ENCODE measurements at places on chromosomes 3 and 15.

DNA sequence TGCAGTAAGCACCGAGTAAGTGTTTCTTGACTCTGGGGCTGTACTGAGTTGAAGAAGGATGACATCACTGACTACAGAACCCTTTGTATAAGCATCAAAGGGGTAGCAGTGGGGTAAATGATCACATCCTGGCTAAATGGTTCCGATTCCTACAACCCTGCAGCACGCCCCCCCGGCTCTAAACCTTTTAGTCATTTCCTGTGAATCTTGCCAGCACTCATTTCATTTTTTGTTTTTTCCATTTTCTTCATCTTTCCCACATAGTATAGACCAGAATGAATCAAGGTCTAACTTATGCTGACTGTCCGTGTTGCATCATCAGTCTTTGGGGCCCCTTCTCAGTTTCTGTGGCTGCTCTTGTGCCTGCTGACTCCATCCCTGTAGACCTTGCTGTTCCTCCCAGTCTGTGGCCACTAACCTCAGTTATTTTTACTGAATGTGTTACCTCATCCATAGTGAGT, 383.1 kb upstream of the TPRG1 start:
- peak; percentile 55 for DNase-seq

- no peak for DNase-seq
Observed at GRCh38 chr3:27319847-27320526, 49.2 kb downstream of the NEK10 start.

DNA sequence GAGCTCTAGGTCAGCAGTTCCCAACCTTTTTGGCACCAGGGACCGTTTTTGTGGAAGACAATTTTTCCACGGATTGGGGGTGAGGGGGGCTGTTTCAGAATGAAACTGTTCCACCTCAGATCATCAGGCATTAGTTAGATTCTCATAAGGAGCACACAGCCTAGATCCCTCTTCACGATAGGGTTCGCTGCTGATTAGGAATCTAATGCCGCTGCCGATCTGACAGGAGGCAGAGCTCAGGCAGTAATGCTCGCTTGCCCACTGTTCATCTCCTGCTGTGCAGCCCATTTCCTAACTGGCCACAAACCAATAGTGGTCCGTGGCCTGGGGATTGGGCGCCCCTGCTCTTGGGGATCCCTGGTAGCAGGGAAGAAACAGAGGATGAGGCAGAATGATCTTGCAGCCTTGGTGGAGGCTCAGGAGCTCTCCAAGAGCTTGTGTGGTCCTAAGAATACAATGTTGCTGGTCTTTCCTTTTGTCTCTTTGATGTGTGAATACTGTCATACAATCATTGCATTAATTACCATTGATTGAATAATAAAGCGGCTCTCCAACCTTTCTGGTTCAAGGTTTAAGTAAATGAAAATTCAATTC, 183.2 kb downstream of the FNDC3B start:
- no peak for DNase-seq

DNA sequence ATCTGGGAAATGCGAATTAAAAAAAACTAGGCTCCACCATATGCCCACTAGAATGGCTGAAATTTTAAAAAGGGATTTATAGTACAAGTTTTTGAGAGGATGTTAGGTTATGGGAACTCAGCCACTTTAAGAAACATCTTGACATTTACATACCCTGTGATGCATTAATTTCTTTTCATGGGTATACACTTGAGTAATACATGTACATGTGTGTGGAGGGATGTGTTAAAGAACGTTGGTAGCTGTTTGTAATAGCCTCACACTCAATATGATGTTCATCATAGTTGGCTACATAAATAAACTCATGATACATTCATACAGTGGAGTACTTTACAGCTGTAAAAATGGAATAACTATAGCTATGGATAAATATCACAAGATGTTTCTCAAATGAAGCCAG, 40.9 kb downstream of the MEF2A start:
- no peak for DNase-seq

DNA sequence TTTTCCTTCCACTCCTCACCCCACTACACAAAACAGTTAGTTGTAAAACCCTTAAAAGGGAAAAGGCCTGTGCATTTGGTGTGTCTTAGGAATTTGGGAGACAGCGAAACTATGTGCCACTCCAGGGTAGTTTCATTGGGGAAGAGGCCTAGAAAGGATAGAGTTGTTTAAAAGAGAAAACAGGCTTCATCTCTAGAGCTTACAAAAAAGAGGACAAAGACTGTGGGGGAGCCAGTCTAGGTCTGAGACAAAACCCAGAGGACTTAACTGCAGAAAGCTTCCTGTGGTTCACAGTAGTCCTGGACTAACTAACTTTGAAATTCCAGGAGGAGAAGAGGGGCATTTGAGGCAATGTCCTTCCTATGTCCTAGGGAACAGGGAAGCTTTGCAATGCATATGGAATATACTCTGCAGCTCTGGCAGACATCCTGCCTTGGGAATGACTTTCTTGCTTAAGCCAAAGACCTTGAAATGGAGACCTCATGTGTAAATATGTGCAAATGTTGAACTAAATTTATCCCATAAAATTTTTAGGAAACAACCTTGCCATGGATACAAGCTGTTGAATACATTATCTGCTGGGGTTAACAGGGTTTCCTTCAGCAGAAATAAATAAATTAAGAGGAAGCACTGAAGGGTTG, 159.4 kb downstream of the LSAMP start:
- DNase-seq: no peak

- DNase-seq: no peak
Observed at GRCh38 chr3:130341882-130342281, 3.6 kb upstream of the COL6A5 start.

GRCh38 chr3:63964681-63965485, 52.7 kb upstream of the SCAANT1 start:
- no peak for DNase-seq

GRCh38 chr3:115571413-115571812, 51.9 kb upstream of the GAP43 start:
- DNase-seq: no peak

GRCh38 chr15:41115161-41115651, 874 bp downstream of the INO80 start:
- DNase-seq: no peak

GRCh38 chr15:62779899-62780298, 262.6 kb upstream of the TPM1 start:
- no peak for DNase-seq

DNA sequence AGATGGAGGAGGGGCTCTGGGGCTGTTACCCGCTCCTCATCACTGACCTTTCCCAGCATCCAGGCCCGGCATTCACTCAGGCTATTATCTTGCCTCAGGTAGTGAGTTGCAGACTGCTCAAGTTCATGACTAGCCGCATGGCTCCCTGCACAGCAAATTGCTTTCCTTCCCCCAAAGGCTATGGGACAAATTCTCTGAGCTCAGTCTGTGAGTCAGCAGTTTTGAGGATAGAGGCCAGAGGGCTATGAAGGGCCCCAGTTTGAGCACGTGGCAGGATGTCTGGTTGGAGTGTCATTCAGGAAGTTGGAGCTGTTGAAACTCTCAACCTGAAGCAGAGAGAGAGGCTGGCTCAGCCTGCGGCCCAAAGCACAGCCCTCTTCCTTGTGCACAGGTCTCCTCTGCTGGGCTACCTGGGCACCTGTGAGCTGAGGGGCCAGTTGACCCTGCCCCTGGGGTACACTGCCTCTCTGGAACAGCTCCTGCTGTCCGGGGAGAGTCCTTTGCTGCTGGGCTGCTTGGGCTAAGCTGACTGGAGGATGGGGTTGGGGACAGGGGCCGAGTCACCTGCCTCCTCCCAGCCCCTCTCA, 7.9 kb downstream of the FAH start:
- DNase-seq: peak; percentile 15

GRCh38 chr3:33699275-33699674, 18.8 kb downstream of the CLASP2 start:
- no peak for DNase-seq

GRCh38 chr3:31629054-31629453, 96.3 kb downstream of the STT3B start:
- no peak for DNase-seq

- DNase-seq: no peak
Observed at GRCh38 chr3:152334761-152335160, 66.0 kb downstream of the MBNL1 start.

DNA sequence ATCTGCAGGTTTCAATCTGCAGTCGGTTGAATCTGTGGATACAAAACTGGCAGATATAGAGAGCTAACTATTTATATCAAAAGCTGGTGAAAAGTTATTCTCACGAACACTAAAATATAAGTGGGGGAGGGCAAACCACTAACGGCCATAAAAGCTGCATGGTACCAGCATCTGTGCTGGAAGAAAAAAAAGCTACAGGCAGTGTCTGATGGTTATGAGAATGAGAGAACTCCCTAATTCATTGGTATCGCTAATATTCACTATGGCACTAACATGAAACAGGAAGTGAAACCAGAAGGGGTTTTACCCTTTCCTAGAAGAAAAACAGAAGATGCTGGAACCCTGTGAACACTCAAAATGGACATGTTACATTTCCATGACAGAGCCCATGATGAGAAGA, 15.9 kb downstream of the CEP70 start:
- DNase-seq: no peak

DNA sequence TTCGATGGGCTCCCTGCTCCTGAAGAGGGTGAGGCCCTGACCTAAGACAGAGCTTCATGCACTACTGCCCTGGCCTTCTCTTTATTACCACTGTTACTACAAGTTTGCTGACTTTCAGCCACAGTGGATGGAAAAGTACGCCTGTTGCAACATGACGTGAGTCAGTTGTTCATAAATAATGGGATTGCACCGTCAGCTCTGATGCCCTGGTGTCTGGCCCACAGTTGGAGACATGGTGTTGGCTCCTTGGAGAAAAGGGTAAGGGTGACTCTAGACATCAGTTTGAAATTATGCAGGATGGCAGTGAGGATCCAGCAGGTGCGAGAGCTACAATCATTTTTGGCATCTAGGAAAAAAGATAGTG, 5.5 kb downstream of the PAQR5 start:
- no peak for DNase-seq

DNA sequence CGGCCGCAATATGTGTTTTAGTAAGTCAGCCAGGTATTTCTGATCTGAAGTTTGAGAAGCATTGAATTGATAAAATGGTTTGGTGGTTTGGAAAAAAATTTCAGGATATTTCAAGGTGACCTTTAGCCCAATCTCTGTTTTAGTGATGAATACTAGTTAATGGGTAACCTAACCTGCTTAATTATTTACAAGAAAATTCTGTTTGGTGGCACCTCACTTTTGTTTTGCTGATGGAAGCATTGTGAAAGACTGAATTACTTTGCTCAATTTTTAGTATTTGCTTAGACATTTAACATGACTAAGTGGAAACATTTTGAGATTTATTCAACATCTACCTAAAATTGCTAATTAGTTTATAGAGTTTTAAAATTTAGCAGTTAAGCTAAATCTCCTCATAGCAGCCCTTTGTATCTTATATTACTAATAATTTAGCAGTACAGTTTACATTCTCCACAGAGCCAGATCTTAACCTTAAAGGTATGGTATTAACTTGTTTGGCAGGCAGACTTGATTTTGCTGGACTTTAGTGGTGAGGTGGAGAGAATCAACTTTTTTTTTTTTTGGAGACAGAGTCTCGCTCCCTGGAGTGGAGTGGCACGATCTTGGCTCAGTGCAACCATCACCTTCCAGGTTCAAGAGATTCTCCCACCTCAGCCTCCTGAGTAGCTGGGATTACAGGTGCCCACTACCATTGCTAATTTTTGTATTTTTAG, 35.4 kb downstream of the GRAMD1C start:
- no peak for DNase-seq

DNA sequence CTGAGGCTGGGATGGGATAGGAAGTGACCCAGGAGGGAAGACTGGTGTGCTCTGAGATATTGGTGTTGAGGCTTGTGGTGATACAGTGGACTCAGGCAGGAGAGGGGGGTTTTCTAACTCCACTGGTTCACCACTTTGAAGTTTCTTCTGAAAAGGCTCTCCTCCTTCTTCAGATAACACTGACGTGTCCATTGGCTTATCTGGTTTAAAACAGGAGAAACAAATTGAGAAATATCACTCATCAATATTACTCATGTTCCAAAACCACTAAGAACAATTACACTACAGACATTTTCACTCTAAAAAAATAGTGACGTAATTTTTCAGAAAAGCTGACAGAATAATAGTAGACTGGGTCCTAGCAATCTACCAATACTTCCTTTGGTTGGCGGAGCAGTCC, 23.1 kb downstream of the TP53BP1 start:
- DNase-seq: no peak

DNA sequence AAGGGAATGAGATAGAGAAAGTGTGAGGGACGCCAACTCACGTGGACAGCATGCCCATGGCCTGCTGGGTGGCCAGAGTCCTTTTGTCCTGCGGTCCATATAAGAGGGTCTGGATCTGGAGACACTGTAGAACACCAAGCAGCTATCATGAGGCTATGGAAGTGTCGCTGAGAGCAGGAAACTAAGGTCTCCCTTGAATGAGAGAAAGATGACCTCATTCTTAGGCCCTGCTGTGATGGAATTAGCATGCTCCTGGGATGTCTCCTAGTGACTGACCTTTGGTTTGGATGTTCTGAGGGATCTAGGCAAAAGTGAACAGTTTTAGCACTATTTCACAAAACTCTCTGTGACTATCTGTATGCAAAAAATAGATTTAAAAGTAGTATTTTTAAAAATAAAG, 34.4 kb downstream of the SYNM start:
- DNase-seq: no peak

- DNase-seq: no peak
Observed at GRCh38 chr3:62131620-62132019, 241.7 kb downstream of the FEZF2 start.

- DNase-seq: no peak
Observed at GRCh38 chr3:123723522-123724168, 138.8 kb upstream of the HACD2 start.

DNA sequence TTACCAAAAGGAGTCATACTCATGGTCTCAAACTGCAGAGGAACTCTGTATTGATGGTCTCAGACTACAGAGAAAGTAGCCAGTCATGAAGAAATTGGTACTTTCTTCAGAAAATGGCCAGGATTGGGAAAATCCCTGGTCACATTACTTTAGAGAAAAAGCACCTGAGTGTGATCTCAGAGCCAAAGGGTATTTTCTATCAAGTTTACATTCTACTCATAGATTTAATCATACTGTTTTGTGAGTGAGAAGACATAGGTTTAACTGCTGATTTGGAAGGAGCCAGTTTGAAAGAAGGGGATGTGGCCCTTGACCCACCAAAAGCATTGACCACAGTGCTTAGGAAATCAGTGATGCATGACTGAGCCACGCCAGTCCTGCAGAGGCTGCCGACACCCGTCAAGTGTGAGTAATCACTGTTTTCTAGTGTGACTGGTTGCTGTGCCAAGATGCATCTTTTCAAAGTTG, 203.6 kb downstream of the AKAP13 start:
- peak; percentile 29 for DNase-seq

GRCh38 chr3:8416965-8417364, 84.7 kb upstream of the LMCD1 start:
- DNase-seq: no peak

Data from stimulated activated CD4-positive, alpha-beta T cell treated with anti-CD3 and anti-CD28 coated beads, Interleukin-4, amount 100 ng/mL, for 4 hours (primary cell).